ENCODE measurements at places on chromosomes 2 and 18.

- no peak for DNase-seq
Observed at GRCh38 chr2:219997341-219997851, 370.0 kb downstream of the SLC4A3 start.

DNA sequence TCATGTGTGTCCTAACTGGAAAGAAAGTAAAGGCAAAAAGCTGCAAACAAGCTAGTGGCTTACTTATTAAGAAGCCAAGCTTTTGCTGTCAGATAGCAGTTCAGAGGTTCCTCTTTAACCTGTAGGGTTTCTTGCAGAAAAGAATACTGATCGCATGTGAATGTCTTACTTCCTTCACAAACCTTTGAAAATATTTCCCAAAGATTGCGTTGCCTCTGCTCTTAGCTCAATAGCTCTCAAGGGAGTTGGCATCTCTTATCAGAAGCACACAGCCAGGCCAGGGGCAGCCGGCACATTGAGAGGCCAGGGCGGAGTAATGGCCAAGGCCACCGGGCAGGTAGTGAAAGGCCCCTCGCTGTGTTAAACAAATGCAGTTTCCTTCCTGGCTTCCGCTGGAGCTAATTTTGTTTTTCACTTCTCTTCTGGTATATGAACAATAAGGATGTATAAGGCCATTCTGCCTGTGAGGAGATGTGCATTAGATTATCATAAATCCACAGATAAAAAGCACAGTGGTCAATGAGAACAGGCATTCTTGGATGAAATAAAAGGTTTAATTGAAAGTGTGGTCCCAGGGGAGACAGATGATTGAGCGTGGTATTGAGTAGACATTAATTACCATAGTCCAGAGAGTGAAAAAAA, 542.4 kb upstream of the NRP2 start:
- DNase-seq, result no peak

GRCh38 chr2:31945572-31945935, 65.3 kb downstream of the MEMO1 start:
- no peak for DNase-seq

DNA sequence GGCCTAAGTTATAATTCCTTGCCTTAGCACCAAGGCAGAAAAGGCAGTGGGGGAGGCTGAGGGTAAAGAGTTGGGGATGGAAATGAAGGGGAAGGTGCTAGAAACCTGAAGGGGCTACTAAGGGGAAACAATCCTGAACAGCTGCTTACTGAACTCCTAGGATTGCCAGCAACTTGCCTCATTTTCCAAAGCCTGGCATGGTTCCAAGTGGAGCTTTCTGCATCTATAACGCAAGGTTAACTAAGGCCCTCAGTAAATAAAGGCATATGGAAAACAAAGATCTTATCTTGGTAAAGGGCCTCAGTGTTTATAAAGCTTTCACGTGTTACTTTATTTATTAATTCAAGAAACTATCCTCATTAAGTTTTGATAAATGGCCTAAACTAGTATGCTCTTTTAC, 10.9 kb downstream of the MEP1B start:
- no peak for DNase-seq

GRCh38 chr2:176732780-176733179, 463.5 kb downstream of the MTX2 start:
- DNase-seq, result no peak

GRCh38 chr18:44568986-44569385, 111.7 kb upstream of the SETBP1 start:
- no peak for DNase-seq

GRCh38 chr18:55096263-55096951, 137.1 kb upstream of the CCDC68 start:
- DNase-seq, result no peak

GRCh38 chr2:233936089-233936488, 18.9 kb downstream of the TRPM8 start:
- no peak for DNase-seq

- no peak for DNase-seq
Observed at GRCh38 chr18:70314151-70314782, 25.4 kb downstream of the SOCS6 start.

- DNase-seq, result no peak
Observed at GRCh38 chr2:160615706-160616105, 122.1 kb upstream of the RBMS1 start.

- DNase-seq, result no peak
Observed at GRCh38 chr2:188512456-188512855, 220.8 kb downstream of the GULP1 start.

GRCh38 chr2:58039170-58039611, 7.4 kb upstream of the VRK2 start:
- no peak for DNase-seq

DNA sequence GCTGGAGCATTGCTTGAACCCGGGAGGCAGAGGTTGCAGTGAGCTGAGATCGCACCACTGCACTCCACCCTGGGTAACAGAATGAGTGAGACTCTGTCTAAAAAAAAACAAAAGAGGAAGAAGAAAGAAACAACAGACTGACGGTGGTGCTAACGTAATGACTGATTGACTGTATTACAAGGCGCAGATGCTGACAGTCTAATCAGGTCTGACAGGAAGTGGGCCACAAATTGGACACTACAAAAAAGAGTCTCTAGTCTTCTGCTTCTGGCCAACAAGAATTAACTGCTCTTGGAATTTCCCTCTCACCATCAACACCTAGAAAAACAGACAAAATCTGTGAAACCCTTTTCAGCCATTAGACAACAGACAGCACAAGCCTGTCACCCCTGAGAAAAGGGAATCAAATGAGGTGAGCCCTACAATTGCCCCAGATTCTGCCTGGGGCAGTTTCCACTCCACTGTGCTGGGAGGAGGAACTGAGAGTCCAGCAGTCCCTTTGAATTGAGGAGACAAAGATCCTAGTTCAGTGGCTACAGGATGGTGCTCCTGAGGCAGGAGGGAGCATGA, 43.3 kb downstream of the SNED1 start:
- DNase-seq, result no peak

GRCh38 chr2:102069311-102069974, 73.1 kb upstream of the IL1R1 start:
- DNase-seq, result no peak

- DNase-seq, result no peak
Observed at GRCh38 chr18:610214-610928, 13.6 kb downstream of the CLUL1 start.

GRCh38 chr2:71559828-71560637, 106.7 kb downstream of the DYSF start:
- DNase-seq, result no peak

GRCh38 chr2:182166841-182167240, 181.2 kb downstream of the PPP1R1C start:
- no peak for DNase-seq

DNA sequence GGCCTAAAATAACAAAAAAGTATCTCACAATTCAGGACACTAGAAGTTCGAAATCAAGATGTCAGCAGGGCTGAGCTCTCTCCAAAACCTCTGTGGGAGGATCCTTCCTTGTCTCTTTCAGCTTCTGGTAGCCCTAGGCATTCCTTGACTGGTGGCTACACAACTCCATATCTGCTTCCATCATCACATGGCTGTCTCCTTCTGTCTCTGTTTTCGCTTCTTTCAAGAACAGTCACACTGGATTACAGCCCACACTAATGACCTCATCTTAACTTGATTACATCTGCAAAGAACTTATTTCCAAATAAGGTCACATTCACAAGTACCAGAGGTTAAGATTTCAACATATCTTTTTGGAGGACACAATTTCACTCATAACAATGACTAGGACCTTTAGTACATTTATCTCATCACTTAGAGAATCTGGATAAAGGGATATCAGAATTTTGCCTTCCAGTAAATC, 275.2 kb downstream of the IRS1 start:
- DNase-seq, result no peak

DNA sequence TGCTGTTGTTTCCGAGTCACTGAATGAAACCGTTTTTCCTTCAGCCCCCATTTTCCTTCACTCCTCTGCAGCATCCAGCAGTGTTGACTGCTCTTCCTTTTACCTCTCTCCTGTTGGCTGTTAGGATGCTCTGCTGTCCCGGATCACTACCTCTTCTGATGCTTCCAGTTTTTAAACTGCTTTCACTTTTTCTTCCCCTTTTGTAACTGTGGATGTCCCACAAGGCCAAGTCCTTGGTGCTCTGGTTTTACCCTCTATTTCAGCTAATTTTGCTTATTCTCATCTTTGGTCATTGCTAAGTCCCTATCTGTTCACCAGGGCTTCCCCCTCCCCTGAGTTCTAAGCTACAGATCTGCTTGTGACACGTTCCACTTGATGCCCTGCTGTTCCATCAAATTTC, 39.4 kb upstream of the MAP4K3 start:
- no peak for DNase-seq

- DNase-seq, result peak; percentile 6
Observed at GRCh38 chr2:118227698-118228508, 139.6 kb downstream of the INSIG2 start.

GRCh38 chr2:1397350-1397749, 15.9 kb upstream of the TPO start:
- no peak for DNase-seq

- DNase-seq, result no peak
Observed at GRCh38 chr2:122864728-122865127, 1109.3 kb downstream of the TSN start.

- no peak for DNase-seq
Observed at GRCh38 chr2:117553448-117553847, 261.0 kb upstream of the DDX18 start.

- no peak for DNase-seq
Observed at GRCh38 chr2:3956892-3957291, 253.5 kb downstream of the DCDC2C start.

GRCh38 chr18:72783530-72783929, 84.3 kb downstream of the NETO1 start:
- no peak for DNase-seq

GRCh38 chr2:180413336-180413735, 406.2 kb upstream of the CWC22 start:
- no peak for DNase-seq

- no peak for DNase-seq
Observed at GRCh38 chr2:84830758-84831500, 50.0 kb downstream of the TRABD2A start.

DNA sequence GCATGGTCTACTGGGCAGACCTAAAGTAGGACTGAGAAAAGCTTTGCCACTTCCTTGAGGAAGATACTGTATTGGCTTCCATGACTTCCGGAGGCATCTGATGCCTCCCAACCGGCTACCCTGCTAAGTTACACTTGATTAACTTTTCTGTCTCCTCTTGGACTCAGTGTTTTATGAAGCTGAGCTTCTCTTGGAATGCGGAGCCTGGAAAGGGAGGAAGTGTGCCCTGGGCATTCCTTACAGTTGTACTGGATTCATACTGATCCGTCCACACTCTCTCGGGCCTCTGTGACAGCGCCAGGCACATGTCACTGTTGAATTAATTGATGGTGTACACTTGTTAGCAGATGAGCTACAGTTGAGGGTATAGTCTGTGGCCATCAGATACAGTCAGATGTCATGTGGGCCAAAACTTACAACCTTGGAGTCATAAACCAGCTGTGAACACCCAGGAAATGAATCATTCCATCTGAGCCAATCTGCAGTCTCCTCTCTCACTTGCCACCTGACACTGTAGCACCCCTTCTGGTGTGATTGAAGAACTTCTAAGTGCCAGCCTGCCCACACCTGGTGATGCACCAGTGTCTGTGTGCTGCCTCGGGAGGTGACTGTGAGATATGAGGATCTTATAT, 122.5 kb downstream of the FHOD3 start:
- DNase-seq, result no peak

DNA sequence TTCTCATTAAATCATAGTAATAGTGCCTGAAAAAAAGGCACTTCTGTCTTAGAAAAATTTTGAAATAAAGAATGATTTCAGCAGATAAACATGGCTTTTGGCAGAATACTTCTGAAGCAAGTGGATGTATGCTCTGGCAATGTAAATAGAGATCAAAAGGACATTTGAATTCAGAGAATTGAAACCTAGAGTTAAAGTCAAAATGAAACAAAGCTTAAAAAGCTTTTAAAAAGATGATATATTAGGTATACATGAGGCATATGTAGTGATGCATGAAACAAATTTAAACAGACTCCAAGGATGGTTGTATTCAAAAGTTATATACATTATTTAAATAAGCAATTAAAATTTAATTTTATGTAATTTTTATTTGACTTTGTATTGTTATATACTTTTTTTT, 1344.5 kb upstream of the TMEFF2 start:
- no peak for DNase-seq

DNA sequence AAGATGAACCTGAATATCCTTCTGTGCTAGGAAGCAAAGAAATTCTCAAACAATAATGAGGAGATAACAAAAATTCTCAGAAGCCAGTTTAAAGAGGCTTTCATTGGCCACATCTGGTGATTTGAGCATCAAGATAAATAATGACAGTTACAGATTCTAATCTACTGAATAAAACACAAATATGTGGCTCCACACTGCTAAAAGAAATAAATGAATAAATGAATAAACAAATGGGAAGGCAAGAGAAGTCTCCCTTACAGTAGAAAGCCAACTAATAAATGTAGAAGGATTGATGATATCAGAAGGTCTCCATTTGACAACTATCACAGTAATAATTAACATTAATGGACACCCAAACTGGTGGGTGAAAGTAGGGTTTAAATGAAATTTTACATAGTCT, 54.6 kb upstream of the ADAM23 start:
- DNase-seq, result no peak

DNA sequence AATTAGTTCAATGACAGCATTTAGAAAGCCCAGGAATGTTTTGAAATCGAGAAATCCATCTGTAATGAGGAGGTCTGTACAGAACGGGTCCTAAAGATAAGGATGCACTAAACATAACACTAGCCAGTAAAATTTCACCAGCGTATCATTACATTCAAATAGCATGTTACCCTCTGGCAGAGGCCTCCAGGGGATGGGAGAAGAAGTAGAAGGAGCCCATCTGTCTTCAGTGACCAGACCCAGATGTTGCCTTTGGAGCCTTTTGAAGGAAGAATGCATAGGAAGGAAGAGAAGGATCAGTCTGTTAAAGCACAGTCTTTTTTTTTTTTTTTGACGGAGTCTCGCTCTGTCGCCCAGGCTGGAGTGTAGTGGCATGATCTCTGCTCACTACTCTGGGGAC, 86.1 kb upstream of the BCL2L11 start:
- no peak for DNase-seq

DNA sequence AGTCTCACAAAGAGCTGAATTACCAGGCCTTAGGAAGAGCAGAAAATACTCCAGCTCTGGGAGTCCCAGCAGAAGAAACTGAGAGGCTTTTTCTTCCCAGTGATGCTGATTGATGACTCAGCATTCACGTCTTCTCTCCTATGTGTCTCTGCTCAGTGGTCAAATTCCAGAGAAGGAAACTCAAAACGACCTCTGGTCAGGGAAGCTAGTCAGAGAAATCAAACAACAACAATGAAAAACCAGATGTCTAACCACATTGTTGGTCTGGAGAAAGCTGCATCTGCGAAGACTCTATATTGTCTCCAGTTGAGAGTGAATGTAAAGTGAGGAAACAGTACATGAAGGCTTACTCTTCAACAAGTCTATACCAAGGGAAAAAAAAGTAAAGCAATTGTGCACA, 28.6 kb upstream of the CERS6 start:
- no peak for DNase-seq

- DNase-seq, result no peak
Observed at GRCh38 chr2:234904785-234905184, 47.0 kb upstream of the SH3BP4 start.

GRCh38 chr2:122001441-122001874, 246.0 kb downstream of the TSN start:
- no peak for DNase-seq

Measured in natural killer cell (primary cell).